ENCODE measurements at places on chromosomes 13 and 19.

GRCh38 chr19:46654621-46655152 lies 6.3 kb downstream of the DACT3 start:
- no peak for DNase-seq

- no peak for DNase-seq
Observed at GRCh38 chr13:98523455-98524102, 53.3 kb downstream of the STK24 start.

DNA sequence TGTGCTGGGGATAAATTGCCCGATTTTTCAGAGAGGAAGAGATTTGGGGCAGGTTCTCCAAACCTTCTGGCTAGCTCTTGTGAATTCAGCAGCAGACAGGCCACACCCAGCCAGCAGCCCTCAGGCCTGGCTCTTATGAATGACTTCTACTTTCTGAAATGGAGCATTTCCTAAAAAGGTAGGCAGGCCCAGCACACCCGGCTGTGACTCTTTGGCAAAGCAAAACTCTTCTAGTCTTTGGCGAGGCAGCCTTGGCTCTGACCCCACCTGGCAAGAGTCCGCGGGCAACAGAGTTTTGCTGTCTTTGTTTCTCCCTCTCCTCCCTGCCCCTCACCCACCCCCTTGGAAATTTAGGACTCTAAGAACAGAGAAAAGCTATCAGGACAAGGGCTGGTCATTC lies 221.2 kb downstream of the ZNF536 start:
- DNase-seq: peak; percentile 4

- no peak for DNase-seq
Observed at GRCh38 chr13:25992076-25992475, 59.7 kb downstream of the SHISA2 start.

- DNase-seq: no peak
Observed at GRCh38 chr13:23129331-23129730, 51.4 kb upstream of the SGCG start.

DNA sequence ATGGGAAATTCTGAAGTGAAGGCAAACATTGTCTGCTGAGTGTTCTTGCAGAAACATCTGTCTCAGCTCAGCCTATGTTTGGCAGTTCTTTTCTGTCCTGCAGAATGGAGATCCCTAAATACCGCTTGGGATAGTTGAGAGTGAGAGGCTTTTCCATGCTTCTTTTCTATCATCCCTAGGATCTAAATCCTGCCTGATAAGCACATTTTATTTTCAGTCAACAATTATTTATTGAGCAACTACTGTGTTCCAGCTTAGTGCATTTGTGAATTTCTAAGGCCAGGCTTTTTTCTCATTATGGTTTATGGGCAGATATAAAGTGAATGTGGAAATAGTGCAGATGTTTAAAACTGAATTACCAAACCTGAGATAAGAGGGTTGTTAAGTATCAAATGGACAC lies 62.6 kb downstream of the SLC10A2 start:
- DNase-seq: no peak

- no peak for DNase-seq
Observed at GRCh38 chr13:102589301-102589822, 7.4 kb upstream of the TPP2 start.

- DNase-seq: no peak
Observed at GRCh38 chr13:113546571-113547237, 37.8 kb upstream of the TFDP1 start.

GRCh38 chr13:46320406-46320805 lies 66.6 kb downstream of the RUBCNL start:
- DNase-seq: no peak

DNA sequence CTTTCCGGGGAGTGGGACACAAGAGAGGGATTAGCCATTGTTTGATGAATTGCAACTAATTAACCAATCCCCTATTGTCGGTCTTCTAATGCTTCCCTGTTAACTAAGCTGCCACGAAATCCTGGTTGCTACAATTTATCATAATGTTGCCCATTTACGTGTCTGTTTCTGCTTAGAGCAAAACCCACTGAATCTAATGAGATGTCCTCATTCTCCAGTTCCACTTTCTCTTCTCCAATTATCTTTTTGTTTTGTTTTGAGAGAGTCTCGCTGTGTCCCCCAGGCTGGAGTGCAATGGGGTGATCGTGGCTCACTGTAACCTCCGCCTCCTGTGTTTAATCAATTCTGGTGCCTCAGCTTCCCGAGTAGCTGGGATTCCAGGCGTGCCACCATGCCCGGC lies 5.2 kb upstream of the DPP9 start:
- DNase-seq: no peak

- no peak for DNase-seq
Observed at GRCh38 chr19:4816202-4816949, 15.1 kb downstream of the TICAM1 start.

DNA sequence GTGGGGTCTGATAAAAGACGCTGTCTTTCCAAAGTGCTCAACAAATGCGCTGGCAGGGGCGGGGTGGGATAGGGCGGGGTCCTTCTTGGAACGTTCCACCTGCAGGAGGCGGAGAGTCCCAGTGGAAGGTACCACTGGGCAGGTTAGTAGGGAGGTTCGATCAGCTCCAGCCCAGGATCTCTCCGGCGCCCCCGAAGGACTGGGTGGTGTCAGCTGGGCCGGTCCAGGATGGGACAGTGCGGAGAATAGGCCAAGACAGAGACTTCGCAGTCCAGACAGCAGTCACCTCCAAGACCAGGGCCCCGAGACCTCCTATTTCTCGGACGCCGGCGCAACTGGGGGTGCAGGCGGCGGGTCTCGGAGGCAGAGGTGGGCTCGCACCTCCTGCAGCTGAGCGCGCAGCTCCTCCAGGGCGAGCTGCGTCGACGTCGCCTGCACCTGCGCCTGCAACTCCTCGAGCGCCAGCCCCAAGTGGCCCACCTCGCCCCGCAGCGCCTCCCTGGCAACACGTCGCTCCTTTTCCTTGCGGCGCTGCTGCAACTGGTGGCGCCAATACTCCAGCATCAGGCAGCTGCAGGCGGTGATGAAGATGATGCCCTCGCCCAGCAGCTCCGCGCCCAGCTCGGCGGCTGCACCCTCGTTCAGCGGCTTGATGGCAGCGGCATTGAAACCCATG lies 21.6 kb downstream of the VASP start:
- no peak for DNase-seq

DNA sequence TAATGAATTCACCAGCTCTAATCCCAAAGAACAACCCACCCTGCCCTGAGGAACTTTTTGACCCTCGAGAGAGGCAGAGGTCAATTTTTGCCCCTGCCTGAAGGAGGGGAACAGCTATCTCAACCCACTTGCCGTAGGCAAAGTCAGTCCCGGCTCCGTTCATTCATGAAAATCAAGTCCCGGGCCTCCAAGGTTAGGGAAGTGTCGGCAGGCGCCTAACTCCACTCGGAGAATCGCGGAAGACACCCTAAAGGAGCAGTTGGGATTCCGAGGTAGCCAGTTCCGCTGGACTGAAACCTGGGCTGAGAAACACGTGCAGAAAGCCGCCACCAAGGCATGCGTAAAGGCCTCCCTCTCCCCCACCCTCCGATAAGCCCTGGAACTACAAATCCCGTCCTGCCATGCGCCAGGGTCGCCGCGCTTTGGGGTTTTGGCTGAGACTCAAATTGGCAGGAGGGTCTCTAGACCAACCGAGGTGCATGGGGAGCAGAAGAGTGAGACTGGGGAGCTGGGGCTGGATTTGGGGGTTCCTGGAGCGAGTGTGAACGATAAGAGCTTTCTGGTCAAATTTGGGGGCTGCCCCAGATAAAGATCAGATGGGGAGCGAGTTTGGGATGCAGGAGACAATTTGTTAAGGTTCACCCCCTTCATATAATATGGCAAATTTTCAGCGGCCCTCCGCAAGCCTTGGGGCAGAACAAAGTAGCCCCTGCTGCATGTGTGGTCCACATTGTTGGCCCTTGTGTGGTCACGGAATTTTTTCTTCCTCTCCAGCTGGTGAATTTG lies at the start of gene TNPO2:
TNPO2 (minus strand) TSS at position 292 of the 786 bp plus-strand sequence. CDS start 2,955 bp downstream, outside the sequence.
- no peak for DNase-seq

- no peak for DNase-seq
Observed at GRCh38 chr13:70668293-70668692, 560.0 kb upstream of the KLHL1 start.

DNA sequence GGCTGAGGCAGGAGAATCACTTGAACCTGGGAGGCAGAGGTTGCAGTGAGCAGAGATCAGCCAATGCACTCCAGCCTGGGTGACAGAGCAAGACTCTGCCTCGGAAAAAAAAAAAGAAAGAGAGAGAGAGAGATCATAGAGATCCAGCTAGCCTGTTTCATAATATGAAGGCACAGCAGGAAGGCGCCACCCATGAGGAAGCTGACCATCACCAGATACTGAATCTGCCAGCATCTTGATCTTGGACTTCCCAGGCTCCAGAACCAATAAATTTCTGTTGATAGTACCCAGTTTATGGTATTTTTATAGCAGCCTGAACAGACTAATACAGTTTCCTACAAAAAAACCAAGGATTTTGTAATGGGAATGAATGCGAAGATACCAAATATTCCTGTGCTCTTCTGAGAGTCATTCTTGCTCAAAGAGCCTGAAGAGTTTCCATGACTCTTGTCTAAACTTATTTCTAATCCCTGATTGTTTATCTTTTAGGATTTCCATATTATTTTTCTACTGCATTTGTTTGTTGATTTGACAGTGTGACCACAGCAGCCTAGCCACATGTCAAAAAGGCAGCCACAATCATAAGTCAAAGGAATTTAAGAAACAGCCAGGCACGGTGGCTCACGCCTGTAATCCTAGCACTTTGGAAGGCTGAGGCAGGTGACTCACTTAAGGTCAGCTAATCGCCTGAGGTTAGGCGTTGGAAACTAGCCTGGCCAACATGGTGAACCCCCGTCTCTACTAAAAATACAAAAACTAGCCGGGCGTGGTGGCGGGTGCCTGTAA lies 37.7 kb upstream of the PDCD5 start:
- DNase-seq: no peak

GRCh38 chr13:83496501-83496900 lies 385.8 kb downstream of the SLITRK1 start:
- no peak for DNase-seq

DNA sequence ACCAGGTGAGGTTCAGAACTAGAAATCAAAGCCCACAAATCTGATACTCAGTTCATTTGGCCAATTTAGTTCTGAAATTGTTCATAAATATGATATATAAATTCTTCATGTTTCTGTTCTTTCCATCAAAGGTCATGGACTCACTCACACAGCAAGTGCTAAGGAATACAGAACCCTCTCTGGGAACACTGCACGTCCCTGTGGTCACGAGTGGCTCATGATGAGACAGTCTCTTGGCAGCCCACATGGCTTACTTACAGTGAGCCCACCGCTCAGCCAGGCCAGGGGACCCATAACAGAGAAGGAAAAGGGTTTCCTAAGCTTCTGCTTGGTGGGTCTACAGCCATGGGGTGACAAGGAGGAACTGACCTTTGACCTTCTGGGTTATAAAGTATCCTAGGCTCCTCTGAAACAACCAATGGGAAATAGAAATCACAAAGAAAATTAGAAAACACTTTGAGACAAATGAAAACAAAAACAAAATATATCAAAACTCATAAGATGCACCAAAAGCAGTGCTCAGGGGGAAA lies 67.4 kb downstream of the CDADC1 start:
- DNase-seq: no peak

DNA sequence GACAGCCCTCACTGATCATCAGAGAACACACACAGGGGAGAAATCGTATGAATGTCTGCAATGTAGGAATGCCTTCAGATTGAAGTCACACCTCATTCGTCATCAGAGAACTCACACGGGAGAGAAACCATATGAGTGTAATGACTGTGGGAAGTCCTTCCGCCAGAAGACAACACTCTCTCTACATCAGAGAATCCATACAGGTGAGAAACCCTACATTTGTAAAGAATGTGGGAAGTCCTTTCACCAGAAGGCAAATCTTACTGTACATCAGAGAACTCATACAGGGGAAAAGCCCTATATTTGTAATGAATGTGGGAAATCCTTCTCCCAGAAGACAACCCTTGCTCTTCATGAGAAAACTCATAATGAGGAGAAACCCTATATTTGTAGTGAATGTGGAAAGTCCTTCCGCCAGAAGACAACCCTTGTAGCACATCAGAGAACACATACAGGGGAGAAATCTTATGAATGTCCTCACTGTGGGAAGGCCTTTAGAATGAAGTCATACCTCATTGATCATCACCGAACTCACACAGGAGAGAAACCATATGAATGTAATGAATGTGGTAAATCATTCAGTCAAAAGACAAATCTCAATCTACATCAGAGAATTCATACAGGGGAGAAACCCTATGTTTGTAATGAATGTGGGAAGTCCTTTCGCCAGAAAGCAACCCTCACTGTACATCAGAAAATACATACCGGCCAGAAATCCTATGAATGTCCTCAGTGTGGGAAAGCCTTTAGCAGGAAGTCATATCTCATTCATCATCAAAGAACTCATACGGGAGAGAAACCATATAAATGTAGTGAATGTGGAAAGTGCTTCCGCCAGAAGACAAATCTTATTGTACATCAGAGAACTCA lies 32.5 kb downstream of the ZNF567 start:
- no peak for DNase-seq

DNA sequence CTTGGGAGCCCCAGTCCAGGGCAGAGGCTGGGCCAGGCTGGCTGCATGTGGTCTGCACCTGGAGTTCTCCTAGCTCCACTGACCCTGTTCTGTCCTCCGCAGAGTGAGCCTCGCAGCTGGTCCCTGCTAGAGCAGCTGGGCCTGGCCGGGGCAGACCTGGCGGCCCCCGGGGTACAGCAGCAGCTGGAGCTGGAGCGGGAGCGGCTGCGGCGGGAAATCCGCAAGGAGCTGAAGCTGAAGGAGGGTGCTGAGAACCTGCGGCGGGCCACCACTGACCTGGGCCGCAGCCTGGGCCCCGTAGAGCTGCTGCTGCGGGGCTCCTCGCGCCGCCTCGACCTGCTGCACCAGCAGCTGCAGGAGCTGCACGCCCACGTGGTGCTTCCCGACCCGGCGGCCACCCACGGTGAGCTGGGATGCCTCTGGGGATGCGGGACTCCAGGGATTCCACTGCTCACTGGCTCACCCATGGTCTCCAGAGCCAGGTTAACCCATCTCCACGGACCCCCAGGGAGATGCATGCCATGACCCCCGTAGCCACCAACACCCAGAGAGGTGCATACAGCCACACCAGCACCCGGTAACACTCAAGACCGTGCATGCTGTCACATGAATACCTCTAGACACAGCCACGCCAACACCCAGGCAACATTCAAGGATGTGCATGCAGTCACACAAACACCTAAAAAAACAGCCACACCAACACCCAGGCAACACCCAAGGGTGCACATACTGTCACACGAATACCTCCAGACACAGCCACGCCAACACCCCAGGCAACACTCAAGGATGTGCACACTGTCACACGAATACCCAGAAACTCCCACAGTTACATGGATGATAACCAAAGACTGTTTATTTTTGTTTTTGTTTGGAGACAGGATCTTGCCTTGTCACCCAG lies 8.2 kb downstream of the PKN1 start:
- no peak for DNase-seq

GRCh38 chr19:56751078-56751489 lies 79.5 kb upstream of the ZNF835 start:
- no peak for DNase-seq

GRCh38 chr13:76289558-76289957 lies 596.6 kb downstream of the KCTD12 start:
- DNase-seq: no peak

DNA sequence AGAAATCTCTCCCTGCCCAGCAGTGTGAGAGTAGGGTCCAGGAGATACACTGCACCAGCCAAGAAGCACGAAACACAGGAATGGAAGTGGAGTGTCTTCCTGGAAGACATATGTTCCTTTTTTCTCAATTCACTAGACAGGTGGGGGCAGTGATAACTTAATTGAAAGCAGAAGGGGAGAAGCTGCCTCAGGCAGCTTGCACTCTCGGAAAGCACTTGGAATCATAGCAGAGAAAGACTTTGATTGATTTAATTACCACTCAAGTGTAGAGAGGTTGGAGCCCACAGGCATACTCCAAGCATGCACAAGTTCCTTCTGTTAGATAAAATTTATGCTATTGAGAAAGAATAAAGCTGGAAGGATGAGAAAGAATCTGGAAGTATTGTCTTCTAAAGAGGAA lies 249.4 kb downstream of the SLITRK6 start:
- DNase-seq: no peak

Data from thoracic aorta (tissue), 2 donors.